ENCODE measurements at places on chromosomes 6 and 20.
A peak's percentile ranks its signal among the peaks of the same experiment; 100 is the strongest.

DNA sequence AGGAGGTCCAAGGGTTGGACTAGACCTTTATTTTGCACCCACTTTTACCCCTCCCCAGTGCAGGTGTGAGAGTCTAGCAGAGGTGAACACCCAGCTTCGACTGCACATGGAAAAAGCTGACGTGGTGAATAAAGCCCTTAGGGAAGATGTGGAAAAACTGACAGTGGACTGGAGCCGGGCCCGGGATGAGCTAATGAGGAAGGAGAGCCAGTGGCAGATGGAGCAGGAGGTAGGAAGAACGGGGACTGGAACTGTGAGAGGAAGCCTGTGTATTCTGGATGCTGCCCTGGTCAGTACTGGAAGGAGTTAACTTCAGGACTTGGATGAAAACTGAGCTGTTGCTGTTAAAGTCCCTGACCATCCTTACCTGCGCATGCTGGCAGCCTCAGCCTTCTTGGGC lies 10.6 kb downstream of the CEP250 start:
- no peak for DNase-seq

DNA sequence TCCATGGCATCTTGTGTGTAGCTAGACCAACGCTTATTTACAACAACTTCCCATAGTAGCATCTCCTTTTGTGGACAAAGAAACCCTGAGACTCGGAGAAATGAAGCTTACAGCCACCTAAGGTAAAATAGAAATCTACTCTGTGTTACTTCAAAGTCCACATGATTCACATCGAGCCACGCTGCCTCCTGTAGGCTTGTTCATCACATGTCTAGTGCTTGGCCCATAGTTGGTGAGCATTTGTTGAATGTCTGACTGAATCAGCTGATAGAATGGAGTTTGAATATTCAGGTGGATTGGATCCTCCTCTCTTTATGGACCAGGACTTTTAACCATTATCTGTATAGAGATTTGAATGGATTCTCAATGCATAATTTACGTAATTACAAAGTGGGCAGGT lies 130.7 kb downstream of the CCDC170 start:
- DNase-seq: no peak

DNA sequence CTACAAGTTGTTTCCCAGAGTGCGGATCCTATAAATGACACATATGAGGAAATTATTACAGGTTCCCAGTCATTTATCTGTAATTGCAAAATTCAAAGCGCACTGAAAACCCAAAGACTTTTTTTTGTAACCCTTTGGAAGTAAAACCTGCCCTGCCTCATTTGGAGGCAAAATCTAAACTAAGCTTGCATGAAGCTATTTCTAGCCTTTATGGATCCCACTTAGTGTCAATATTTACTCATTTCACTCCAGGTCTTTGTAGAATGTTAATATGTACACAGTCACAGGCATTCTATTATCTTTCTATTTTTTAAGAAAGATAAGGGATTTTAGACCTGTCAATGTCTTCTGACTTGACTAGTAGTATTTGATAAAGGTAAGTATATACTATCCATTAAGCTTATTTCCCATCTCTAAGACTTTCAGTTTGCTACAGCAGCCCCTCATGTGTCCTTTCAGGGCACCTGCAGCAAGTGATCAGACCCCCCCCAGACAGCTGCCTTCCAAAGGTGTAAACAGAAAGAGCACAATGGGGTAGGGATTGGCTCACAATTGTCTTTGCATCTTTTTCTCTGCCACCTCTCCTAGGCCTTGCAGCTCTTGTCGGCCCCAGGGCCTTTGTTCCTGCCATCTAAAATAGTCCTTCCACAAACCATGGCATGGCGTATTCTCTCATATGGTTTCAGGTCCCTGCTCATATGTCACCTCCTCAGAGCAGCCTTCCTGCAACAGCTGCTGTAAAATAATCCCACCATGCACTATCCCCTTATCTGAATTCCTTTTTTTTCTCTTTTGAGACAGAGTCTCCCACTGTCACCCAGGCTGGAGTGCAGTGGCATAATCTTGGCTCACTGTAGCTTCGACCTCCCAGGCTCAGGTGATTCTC lies 1.3 kb upstream of the REPS1 start:
- no peak for DNase-seq

DNA sequence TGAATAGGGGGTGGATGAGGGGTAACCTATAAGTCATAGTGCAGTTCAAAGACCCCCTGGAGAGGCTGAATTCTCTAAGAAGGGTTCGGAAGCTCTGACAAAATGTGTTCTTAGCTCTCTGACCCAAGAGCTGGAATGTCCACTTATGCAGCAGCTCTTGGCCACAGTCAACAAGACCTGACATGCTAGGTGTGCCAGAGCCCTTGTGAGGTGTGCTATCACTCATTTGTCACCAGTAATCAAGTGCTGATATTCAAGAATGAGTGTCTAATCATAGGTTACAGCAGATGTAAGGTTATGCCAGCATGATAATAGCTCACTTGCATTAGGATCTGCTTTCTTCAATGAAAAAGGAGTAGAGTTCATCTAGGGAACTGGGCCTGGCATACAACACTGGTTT lies 28.1 kb downstream of the TOMM6 start:
- no peak for DNase-seq

GRCh38 chr6:81694207-81694606 lies 58.3 kb downstream of the TENT5A start:
- DNase-seq: no peak

GRCh38 chr6:5869261-5869660 lies 137.5 kb downstream of the NRN1 start:
- DNase-seq: no peak

- DNase-seq: no peak
These were observed 115.5 kb upstream of the MARCKS start for GRCh38 chr6:113741651-113742050.

GRCh38 chr6:111784433-111784832 lies 88.8 kb downstream of the FYN start:
- DNase-seq: no peak

DNA sequence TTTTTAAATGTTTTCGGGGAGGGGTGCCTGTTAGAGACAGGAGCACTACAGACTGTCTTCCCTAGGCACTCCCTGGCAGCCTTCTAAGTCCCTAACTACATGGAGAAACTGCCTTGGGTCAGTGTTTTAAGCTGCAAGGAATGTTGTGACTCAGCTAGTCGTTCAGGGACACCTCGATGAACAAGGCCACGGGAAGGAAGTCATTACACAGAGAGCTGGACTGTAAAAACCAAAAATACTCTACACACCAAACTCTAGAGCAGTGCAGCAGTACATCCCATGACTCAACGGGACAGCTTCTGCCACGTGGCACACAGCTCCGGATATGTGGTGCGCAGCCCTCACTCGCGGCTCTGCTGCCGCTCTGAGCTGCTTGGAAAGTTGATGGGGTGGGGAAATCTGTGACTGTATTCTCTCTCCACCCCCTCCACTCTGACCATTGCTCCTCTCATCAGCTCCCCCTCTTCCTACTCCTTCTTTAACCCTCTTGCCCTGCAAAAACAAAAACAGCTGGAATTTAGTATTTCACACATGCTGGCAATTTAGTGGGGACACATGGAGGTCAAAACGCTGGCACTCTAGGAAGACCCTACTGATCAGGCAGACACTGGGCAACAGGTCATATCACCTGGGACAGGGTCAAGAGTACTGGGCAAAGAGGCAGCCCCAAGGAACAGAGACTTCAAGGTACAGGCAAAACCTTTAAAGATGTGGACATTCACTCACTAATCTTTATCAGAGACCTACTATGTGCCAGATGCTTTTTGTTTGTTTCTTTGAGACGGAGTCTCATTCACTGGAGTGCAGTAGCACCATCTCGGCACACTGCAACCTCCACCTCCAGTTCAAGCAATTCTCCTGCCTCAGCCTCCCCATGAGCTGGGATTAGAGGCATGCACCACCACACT lies 10.9 kb upstream of the LPIN3 start:
- DNase-seq: peak; percentile 63

- DNase-seq: no peak
These were observed 2.1 kb upstream of the TRDN start for GRCh38 chr6:123638865-123639264.

DNA sequence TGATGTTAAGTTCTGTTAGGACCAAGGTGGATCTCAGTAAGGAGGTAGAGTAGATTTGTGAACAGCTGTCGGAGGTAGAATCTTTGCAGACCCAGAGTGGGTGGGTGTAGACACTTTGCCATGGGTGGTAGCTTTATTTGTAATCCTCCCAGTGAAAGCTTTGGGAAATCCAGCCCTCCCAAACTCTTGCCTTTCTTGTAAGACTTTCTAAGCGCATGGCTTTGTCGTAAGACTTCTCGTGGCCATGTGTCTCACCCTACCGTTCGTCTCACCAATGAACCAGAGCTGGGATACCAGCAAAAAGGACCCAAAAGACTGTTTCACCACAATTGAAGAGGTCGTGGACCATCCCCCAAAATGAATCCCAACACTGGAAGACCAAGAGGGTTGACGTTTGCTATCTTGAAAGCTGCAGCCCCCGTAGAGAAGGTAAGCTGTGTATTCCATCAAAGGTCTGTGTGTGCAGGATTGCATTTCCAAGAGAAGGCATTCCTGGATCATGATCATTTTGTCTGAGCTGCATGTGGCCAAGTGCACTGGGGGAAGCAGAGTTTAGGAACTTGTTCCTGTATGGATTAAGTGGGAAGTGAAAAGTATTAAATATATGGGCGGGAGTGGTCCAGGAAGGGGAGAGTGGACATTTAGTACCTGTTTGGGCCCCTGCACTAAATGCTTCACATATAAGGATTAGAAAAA lies 5.8 kb upstream of the TMEM14A start:
- DNase-seq: no peak

DNA sequence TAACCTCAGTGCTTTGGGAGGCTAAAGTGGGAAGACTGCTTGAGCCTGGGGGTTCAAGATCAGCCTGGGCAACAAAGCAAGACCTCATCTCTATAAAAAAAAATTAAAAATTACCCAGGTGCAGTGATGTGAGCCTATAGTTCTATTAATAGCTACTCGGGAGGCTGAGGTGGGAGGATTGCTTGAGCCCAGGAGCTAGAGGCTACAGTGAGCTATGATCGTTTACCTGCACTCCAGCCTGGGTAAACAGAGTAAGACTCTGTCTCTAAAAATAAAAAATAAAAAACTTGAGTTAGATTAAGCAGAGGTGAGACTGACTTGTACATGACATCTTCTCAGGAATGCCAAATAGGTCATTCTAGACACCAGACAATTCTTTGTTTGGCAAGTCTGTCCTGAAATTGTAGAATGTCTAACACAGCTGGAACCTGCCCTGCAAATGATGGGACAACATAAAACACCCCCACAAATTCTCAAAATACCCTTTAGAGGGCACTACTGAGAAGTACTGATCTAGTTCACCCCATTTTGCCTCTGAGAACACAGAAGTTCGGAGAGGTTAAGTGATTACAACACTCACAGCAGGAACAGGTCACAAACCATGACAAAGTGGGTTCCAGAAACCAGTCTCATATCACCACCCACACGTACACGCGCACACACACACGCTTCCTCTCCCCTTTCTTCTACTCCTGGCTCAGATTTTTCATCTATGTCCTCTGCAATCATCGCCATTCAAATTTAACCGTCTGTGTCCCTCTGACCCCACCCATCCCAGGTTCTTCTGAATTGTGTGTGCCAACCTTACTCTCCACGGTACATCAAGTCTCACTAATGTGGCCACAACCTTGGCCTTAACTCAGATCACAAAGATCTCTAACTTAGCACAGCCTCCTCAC lies 38.3 kb downstream of the ARHGAP18 start:
- peak; percentile 73 for DNase-seq

- DNase-seq: no peak
These were observed 246.2 kb downstream of the LRFN2 start for GRCh38 chr6:40340957-40341356.

GRCh38 chr6:13473768-13474165 lies 13.6 kb downstream of the GFOD1 start:
- no peak for DNase-seq

DNA sequence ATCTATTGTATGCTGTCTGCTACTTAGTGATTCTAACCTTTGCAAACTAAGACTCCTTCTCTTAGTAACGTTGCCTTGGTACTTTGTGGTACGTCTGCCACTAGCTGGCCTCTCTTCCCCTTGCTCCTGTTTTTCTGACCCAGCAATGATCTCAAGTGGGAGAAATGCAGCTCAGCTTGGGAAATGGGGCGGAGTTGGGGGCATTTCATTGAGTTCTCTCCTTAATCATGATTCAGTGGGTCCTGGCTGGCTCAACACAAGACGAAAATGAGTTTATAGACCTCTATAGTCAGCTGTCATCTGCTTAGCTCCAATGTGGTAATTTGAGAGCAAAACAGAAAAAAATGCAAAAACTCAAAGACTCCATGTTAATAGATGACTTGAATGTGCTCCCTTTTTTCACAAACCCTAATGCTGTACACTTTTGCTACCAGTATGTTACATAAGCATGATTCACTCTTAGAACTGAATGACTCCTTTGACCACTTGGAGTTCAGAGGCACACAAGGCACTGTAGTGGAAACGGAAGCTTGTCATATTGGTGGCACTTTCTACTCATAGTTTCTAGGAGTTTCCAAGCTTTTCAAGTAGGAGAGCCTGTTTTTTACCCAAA lies 55.3 kb upstream of the SOX4 start:
- DNase-seq: no peak

GRCh38 chr6:105791583-105792318 lies 294.4 kb upstream of the PRDM1 start:
- no peak for DNase-seq

- DNase-seq: peak; percentile 66
These were observed at the start of gene DNAAF9 for GRCh38 chr20:3407040-3407770. TSS of gene DNAAF9 (minus strand) at chr20:3407669. CDS start at chr20:3407557, 112 bp downstream.

DNA sequence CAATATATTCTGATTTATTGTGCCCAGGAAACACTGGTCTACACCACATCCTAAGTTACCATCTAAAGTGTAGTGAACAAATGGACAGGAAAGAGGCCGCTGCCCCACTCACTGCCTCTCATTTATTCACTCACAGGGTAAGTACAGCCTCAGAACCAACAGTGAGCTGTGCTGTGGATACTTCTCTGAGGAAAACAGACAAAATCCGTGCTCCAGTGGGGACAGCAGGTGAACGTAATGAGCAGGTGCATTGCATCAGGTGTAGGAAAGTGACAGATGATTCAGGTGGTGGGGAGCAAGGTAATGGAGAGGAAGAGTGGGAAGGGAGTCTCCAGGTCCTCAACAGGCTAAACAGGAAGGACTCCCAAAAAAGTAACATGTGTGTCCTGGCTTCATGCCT lies 8.4 kb upstream of the ULBP2 start:
- DNase-seq: no peak

GRCh38 chr6:21893793-21894192 lies 300.2 kb downstream of the SOX4 start:
- DNase-seq: no peak
